ENCODE measurements at places on chromosomes 1 and 21. TPM values are rescaled to one million over a fixed set of nuclear protein-coding genes. Genes with fewer than 3 reads are reported as not detected.

- no peak for DNase-seq
Observed at GRCh38 chr1:80917826-80918225, 882.9 kb upstream of the ADGRL2 start.

The CD52 gene
- 0.28 TPM for polyA plus RNA-seq

DNA sequence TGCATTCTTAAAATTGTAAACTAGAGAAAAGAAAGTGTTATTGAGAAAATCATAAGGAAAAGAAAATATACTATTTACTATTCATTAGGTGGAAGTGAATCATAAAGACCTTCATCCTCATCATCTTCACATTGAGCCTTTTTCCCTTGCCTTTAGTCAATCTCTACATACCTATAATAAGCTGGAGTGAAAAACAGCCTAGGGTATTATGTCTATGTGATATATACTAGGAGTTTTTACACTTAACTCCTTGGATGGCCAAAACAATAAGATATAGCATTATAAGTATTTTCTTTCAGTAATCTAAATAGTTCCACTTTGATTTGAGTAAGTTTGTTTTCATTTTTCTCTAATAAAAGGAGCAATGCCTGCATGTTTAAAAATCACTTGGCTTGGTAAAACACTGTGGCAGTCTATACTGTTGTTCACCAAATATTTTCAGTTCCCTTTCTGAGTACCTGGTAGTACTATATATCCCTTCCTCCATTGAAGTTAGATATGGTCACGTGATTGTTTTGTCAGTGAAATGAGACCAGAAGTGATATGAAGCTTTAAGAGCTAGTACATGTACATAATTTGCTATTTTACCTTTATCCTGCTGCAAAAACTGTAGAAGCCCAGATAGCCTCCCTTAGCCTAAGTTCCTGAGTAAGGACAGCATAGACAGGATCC is 78.3 kb downstream of the CLEC20A start:
- no peak for DNase-seq

- DNase-seq: peak; percentile 94
Observed at GRCh38 chr1:71351438-71351837, 270.6 kb upstream of the ZRANB2 start.

DNA sequence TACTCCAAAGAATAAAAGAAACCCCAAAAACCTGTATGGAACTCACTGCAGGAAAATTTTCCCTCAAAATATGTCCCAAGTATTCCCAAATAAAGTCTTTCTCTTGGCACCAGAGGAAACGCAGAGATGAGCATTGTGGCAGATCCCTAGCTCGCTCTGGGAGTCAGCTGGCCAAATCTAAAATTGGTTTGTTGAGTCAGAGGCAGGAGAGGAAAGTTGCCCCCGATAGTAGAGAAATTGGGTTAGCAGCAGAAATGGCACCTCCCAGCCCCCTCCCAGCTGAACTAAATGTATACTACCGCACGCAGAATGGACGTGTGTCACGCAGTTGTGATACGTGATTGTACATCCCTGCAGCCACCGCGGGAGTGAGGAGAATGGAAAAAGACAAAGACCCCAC is 39.9 kb upstream of the TARBP1 start:
- DNase-seq: no peak

DNA sequence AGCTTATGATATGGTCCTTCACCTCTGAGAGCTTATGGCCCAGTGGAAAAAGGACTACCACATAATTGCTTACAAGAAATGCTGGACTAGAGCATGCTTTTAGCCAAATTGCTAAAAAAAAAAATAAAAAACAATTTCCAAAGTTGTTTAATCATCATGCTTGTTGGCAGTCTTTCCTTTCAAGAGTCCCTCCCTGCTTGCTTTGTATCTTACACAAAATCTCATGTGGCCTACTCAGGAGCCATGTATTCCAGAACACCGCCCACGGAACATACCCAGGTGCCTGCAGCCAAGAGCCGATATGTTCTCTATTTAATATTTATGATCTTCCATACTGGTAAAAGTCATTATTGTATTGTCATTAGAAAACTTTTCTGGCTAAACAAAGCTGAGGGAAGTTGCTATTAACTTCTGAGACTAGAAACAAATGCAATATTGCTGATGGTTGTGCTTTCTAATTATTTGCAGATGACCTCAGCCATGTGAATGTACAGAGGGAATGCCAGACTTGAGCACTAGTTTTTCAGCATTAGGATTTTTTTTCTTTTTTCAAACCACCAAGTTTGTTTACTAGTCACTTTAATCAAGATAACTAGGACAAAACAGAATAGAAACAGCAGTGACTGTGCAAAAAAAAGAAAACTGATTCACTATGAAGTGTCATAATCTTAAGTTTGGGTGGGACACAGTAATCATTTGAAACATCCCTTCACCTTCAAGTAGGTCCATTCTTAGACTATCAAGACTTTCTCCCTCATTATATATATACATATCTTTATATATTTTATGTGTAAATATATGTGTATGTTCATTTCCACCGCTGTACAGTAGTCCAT is 129.3 kb upstream of the GORAB start:
- peak; percentile 16 for DNase-seq

DNA sequence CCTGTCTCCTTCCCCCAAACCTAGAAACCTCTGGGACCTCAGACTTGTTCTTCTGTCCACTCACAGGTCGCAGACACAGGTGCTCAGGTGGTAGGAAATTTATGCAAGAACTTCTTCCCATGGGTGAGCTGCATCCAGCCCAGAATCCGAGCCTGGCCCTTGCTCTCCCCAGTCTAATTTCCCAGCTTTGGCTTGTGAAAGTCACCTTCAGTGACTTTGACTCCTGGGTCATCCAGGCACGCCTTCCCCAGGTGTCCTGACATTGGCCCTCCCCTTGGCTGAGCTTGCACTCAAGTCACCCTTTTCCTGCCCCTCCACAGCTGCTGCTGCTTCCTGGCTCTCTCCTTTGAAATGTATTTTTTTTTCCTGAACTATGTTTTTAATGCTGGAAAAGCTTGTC is 6.6 kb downstream of the IPO13 start:
- DNase-seq: no peak

DNA sequence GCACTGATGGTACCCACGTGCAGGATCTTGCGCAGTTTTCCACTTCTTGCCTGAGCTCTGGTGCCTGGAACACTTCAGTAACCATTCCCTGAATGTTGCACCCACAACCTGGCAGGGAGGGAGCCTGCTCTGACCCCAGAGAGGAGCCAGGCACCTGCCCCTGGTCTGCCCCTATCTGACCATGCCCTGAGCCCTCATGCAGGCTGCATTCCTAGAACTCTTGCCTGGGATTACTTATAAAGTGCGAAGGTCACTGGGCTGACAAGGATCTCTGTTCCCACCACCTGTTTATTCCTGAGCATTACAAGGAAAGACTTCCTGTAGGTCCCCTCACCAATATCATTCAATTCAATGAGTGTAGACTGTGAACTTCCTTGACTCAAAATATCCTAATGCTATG is 191.9 kb upstream of the FMN2 start:
- no peak for DNase-seq

DNA sequence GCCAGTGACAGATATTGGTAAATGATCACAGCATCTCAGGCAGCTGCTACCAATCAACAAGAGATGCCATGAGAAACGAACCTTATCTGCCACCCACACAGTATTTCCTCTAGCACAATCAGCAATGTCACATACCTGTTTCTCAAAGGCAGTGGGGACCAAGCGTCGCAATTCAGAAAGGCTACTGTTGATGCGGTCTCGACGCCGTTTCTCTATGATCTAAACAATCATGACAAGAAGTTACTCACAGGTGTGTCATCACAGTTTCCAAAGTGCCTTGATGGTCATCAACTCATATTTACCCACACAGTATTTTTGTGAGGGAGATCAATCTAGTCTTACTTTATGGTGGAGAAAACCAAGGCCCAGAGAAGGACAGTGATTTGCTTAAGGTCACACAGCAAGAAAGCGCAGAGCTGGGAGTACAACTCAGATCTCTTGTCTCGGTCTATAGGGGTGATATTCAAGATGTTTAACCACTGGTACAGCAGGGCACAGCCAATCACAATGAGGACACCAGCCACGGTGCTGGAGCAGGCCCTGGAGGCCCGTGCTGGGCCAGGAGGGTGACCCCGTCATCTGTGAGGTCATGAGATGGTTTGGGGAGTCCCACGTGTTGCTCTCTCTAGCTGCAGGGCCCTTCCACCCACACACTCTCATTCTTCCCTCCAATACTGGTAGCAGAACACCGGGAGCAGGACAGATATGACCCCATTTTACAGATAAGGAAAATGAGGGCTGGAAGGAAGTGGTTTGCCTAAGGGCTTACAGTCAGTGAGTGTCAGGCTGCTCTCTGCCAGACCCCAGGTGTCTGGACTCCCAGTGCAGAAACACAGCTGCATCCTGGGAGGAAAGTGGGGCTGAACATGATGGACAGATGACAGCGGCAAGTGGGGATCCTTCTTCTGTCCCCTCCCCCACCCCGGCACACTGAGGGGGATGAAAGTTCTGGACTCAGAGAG is 7.8 kb downstream of the HEYL start:
- no peak for DNase-seq

DNA sequence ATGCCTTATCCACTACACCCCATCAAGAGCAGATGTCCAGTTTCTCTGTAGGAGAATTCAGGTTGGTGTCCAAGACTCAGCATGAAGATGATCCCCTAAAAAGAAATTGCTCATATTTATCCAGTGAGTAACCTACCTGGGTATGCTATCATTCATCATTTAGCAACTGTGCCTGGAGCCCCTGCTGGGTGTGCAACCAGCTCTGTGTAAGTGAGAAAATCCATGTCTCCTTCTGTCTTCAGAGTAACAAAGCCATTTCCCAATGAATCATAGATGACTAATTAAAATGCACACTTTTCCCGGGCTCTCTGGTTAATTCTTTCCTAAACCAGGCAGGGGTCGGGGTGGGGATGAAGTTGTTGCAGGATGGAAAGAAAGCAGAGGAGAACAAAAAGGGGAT is 35.8 kb downstream of the OLFML3 start:
- DNase-seq: no peak

GRCh38 chr1:27523337-27524020 is 33.5 kb upstream of the WASF2 start:
- DNase-seq: no peak

The MRPS6 gene
- polyA plus RNA-seq: 45.6 TPM

GRCh38 chr1:154589780-154590179 is 18.2 kb downstream of the ADAR start:
- no peak for DNase-seq

DNA sequence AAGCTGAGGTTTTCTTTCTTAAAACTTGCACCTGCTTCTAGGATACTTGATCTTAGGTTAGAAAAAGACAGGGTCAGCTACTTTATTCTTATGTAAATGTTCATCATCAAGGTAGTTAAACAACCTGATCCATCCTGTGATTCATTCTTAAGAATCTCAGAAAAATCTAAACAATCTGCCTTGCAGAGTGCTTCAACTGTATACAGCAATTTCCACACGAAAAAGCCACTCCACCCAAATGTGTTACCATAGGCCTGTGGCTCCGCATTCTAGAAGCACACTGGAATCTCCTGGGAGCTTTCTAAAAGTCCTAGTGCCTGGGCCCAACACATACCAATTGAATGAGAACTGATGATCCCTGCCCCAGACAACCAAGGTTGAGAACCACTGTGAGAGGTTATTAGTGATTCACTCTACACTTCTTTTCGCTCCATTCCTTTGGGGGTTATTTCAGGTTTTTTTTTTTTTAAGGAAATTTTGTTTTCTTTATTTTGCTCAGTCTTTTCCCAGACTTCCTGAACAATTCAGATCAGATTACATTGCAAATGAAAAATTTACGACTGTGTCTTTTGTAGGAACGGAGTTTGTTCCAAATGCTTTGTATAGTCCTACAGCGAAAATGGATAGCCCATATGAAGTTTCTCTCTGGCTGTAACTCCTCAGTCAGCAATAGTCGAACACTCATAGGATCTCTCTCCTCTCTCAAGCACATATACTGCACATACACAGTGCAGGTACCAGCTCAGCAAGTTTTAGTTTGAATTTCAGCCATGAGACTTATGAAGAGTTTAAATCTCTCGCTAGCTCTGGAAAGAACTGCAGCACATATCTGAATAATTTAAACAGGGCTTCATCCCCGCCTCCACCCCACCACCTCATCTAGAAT is 16.1 kb downstream of the SMYD2 start:
- DNase-seq: peak; percentile 96

GRCh38 chr1:94514095-94514727 is 27.3 kb downstream of the F3 start:
- DNase-seq: peak; percentile 35

DNA sequence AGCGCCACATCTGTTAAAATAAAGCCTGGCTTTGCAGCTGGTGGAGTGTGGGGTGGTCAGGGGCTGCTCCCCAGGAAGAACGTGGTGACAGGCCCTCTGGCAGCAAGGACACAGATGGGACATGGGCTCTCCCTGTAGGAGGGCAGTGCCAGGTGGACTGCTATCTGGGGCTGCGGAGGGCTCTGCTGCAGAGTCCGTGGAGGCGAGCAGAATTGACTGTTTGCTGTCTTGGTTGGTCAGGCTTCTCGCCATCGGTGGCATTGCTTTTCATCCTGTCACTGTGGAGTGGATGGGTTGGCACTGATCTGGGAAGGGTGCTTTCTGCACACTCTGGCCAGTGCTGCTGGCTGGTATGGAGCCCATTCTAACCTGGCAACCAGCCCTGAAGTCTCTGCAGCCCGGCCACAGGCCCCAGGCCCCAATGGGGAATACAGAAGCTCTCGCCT is 103.0 kb downstream of the LAMC2 start:
- DNase-seq: no peak

The PLA2G2A gene
- polyA plus RNA-seq: 0.61 TPM

DNA sequence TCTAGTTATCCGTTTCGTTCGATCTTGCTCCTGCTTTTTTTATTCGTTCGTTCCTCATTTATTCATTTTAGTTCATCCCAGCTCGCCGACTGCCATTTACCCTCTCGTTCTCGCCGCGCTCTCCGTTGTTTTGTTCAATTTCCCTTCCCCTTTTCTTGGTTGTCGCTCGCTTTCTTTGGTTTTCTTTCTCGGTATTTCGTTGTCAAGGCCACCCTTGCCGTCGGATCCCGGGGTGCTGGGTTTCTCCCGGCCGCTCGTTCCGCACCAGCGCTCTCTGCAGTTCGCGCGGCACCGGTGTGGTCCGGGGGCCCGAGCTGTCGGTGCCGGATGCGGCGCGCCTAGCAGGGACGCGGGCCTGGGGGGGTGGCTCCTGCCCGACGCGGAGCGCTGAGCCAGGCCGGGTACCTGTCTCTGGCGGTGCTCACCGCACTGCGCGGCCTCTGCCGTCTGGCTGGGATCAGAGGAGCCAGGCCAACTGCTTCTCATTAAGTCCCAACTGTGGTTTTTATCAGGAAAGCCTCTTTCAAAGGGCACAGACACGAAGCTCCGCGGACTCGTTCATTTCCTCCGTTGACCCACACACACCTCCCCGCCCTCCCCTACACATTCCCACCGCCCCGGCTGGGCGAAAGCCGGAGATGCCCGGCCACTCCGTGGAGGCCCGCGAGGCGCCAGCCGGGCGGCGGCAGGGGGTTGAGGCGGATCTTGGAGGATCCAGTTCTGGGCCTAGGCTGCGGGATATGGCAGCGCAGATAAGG is 1.6 kb downstream of the ALX3 start:
- DNase-seq: no peak

DNA sequence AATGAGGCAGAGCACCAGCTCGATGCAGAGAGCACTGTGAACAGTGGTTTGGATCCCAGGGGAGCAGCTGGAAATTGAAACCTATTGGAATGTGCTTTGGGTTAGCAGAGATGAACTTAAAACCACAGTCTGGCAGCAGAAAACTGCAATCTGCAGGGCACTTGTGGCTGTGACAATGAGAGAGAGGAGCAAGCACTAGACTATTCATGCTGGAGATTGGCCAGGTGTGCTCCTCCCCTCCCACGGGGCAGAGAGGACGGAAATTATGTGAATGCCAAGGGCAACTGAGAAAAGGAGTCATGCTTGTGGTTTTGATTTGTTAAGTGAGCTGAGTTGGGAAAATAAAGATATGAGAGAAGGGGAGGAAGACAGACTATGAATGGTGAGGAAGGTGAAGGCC is 38.1 kb downstream of the HSD3B2 start:
- DNase-seq: peak; percentile 1

The IL12RB2 gene
- 0.01 TPM for polyA plus RNA-seq

The PADI2 gene
- not detected for polyA plus RNA-seq

Measured in fibroblast of lung (primary cell).